ENCODE measurements at places on chromosomes 11 and 22.

DNA sequence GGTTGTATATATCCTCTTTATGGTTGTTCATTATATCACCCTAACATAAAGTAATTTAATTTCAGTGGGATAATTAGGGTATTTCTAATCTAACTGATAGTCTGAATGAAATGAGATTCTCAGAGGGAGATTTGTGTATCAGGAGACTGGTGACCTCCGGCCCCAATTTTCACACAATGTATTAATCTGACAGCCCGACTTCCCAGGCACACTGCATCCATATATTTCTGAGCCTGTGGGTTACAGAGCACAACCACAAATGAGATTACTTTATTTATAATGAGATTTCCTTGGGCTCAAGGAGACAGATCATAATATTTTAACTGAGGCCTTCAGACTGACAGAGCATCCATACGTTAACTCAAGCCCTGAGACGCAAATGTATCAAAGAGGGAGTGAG is 125.9 kb downstream of the RCN1 start:
- DNase-seq = no peak

- no peak for DNase-seq
Observed at GRCh38 chr11:24587635-24588034, 90.8 kb downstream of the LUZP2 start.

DNA sequence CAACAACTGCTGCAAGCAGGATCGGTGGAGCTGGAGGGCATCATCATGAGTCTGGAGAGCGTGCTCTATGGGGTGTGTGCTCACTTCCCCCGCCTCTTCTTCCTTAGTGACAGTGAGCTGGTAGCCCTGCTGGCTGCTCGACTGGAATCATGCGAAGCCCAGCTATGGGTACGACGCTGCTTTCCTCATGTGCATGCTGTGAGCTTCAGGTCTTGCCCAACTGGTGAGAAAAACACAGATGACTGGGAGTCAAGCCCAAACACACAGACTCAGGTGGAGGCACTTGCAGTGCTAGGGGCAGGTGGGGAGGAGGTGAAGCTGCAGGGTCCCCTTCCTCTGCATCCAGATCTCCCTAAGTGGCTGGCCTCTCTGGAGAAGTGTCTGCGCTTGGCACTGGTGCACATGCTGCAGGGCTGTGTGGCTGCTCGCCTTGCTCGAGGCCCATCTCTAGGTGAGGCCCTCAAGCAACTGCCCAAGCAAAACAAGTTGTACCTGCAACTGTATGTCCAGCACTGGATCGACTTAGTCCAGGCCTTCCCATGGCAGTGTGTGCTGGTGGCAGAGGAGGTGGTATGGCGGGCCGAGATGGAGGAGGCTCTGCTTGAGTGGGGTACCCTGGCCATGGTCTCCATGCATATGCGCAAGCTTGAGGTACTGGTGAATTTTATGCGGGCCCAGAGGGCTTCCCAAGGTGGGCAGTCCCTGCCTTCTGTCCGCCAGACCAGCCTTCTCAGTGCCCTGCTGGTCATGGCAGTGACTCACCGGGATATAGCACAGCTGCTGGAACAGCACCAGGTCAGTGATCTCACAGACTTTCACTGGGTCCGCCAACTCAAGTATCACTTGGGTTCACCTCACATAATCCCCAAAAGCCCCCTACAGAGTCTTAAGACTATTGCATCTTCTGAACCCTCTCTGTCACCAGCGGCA is 48.1 kb downstream of the DNHD1 start:
- DNase-seq = no peak

DNA sequence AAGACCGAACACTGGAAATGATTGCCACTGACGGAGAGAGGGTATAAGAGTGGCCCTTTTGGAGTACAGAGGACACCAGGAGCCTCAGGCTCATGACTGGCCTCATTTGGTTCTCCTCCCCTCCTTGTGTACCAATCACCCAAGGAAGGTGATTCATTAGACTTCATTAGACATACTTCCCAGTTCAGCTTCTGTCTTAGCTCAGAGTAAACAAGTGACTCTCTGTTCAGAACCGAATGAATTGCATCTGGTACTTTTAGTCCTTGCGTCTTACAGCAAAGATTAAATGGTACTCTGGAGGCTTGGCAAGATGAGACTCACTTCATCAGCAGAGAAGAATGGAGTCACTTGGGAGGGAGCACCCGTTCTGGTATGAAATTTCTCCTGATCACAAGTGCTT is 75.2 kb downstream of the ZNRF3 start:
- no peak for DNase-seq

DNA sequence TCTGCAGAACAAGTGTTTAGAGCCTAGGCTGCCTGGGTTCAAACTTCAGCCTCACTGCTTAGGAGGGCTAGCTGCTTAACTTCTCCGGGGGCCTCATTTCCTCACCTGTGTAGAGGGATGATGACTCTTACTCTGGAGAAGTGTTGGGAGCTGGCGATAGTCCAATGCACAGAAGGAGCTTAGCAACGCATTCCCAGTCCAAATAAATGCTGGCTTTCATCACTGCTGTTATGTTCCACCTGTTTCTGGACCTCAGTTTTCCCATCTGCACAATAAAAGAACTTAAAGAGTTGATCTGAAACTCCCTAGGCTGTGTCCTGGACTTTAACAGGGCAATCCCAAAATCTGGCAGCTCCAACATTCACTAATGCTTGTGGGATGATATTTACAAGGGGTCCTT is 337.8 kb downstream of the MIAT start:
- DNase-seq = no peak

DNA sequence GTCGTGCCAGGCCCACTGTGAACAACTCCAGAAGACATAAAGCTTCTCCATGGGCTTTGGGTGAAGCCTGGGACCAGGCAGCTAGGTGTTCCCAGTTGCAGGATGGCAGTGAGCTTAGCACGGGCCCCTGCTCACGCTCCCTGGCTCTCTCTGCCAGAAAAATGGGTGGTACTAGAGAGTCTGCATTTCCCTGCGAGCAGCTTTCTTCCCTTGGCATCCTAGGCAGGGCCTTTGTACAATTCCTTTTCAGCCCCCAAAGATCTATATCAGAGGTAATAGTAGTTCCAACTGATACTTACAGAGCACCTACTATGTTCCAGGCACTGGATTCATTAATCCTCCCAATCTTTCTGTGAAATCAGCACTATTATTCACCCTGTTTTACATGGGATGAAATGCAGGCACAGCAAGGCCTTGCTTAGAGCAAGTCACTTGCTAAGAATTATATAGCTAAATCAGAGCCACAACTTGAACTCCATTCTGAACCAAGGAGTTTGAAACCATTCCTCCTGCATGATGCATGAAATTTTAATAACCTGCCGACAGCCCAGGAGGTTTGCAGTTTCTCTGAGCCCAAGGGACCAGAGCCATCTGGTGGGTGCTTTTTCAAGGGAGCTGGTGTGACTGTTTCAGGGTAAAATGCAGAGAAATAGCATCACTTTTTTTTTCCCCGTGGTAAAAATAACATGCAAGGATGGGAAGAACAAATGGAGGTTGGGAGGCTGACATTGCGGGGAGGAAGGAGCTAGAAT is 22.7 kb downstream of the NAV2 start:
- DNase-seq = no peak

DNA sequence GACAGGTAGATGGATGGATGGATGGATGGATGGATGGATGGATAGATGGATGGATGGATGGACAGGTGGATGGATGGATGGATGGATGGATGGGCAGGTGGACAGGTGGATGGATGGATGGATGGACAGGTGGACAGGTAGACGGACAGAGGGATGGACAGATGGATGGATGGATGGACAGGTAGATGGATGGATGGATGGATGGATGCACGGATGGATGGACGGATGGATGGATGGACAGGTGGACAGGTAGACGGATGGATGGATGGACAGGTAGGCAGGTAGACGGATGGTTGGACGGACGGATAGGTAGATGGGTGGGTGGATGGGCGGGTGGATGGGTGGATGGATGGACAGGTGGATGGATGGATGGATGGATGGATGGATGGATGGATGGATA is 24.3 kb downstream of the PDGFB start:
- DNase-seq = no peak

GRCh38 chr22:50262460-50262911 is 1.0 kb upstream of the MAPK12 start:
- no peak for DNase-seq

DNA sequence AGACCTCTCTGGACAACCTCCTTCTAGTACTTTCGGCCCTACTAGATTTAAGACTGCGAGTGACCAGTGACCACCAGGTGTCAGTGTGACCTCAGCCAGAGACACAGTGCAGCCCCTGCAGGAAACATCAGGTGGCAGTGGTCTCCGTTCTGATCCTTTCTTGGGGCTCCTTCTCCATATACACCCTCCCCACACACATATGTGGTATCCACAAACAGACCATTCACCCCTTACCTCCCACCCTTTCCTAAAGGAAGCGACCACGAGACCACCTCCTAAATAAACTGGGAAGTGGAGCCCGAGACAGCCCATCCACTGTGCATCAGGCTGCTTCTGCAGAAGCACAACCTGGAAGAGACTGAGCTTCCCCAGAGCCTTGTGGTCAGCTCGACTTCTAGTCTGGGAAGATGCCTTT is 38.5 kb upstream of the CYP2D6 start:
- peak; percentile 48 for DNase-seq

- peak; percentile 12 for DNase-seq
Observed at GRCh38 chr11:128859563-128860441, 7.3 kb downstream of the KCNJ1 start.

DNA sequence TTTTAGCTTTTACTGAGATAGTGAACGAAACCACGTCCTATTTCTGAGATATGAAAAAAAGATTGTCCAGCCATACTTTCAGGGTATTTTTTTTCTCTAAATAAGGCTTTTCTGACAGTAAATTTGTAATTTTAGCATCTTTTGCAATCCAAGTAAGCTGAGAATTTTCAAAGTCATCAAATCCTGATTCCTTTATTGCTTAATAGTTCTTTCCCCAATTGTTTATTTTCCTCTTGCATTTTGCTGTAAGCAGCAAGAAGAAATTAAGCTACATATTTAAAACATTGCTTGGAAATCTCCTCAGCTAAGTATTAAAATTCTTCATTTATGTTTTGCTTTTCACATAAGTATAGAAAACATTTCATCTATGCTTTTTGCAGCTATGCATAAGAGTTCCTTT is 493.3 kb upstream of the CCDC179 start:
- DNase-seq = no peak

- peak; percentile 50 for DNase-seq
Observed at GRCh38 chr11:13339195-13340153, 61.9 kb downstream of the BMAL1 start.

GRCh38 chr11:15568440-15568839 is 453.7 kb downstream of the INSC start:
- no peak for DNase-seq

GRCh38 chr11:124536520-124536919 is 6.9 kb downstream of the OR8B12 start:
- no peak for DNase-seq

- DNase-seq = no peak
Observed at GRCh38 chr11:93668171-93668570, 6.7 kb downstream of the CEP295 start.

GRCh38 chr11:79200398-79201070 is 240.3 kb downstream of the TENM4 start:
- DNase-seq = no peak

DNA sequence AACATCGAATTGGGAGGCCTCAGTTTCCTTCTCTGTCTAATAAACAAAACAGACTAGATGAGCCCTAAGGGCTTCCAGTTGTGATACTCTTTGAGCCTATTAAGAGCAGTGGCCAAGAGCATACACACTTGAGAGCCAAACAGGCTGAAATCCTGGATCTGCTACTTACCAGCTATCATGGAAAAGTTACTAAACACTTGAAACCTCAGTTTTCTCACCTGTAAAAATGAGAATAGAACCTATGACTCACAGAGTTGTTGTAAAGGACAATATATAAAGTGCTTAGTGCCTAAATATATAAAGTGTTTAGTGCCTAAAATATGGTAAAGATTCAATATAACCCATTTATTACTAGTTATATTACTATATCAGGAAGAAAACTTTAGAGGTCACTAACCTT is 23.7 kb upstream of the GDPD4 start:
- no peak for DNase-seq

GRCh38 chr11:81218440-81218839 is 1515.2 kb downstream of the FAM181B start:
- no peak for DNase-seq

GRCh38 chr11:73577496-73577917 is 20.4 kb downstream of the FAM168A start:
- DNase-seq = no peak

DNA sequence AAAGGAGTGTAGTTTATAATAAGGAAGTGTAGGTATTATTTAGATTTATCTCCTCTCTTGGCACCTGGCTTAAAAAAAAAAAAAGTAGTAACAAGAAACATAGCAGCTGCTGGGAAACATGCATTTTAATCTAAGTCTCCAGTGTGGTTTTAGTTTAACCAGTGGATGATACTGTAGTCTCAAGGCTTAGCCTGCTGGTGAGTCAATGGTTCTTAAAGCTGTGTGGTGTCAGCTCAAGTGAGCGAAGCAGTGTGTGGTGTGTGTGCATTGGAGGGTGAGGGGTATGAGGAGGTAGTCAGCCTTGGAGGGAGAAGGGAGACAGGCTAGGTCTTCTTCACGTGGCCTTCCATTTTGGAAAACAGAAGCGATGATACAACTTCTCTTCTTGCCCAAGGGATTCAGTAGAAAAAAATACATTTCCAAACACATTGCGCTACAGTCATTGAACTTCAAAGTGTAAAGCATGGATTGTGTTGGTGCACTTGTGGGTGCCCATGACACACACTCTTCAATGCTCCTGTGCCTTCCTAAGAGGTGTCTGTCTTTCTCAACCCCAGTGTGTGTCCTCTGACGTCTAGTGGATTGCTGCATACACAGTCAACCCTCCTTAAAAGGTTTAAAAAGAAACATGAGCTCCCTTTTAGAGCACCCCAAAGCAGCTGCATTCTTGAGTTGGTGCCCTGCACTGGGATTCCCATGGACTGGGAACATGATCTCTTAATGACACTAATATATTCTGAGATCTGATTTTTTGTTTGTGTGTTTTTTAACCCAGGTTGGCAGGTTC is 40.1 kb downstream of the ZBTB16 start:
- DNase-seq = no peak

DNA sequence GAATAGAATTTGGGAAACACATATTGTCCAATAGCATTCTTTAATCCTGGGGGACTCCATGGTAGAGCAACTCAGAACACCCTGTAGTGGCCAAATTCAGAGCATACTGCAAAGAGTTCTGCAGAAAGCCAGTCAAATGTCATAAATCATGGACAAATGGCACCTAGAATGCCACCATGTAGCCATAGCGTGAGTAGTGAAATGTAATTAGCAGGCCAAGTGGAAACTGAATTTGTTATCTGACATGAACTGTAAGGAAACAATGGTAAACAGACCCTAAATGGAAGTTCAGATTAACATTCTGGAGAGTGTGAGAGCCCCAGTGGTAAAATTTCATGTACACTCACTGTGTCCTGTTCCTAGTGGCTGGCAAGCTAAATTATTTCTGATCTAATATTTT is 7.0 kb upstream of the PRSS23 start:
- no peak for DNase-seq

DNA sequence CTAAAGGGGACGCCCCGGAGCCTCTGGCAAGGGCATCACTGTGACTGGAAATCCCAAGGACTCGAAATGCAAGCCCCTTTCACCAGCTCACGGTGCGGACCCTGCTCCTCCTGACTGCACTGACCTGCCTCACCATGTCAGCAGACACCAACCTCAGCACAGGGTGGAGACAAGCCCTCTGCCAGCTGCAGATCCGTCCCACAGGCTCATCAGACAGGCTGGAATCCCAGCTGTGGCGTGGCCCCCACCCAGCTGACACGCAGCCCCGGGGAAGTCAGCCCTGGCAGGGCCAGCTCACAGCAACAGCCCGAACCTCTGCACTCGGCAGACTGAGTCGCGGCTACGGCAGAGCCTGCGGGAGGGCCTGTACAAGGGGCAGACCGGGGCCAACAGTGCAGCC is 36.8 kb downstream of the BRD1 start:
- DNase-seq = no peak

GRCh38 chr11:130327716-130328115 is 13.0 kb upstream of the ZBTB44 start:
- DNase-seq = no peak

All from GM12864 (cell line).